ENCODE measurements at places on chromosomes 5 and 9.

GRCh38 chr9:76351006-76351405 lies 43.2 kb downstream of the RFK start:
- peak; percentile 41 for DNase-seq

DNA sequence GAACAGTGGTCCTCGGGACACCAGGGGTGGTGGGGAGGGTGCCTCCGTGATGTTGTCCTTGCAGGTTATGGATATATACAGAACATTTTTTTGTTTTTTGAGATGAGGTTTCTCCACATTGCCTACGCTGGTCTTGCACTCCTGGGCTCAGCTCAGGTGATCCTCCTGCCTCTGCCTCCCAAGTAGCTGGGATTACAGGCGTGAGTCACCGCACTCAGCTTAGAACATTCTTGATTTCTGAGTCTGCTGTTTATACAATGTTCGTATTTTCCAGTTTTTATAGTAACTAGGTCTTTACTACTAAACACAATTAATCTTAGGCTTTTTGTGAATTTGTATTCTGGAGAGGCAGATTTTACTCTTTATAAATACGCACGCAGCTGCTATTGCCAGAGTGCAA lies 6.0 kb downstream of the PMPCA start:
- DNase-seq: no peak

DNA sequence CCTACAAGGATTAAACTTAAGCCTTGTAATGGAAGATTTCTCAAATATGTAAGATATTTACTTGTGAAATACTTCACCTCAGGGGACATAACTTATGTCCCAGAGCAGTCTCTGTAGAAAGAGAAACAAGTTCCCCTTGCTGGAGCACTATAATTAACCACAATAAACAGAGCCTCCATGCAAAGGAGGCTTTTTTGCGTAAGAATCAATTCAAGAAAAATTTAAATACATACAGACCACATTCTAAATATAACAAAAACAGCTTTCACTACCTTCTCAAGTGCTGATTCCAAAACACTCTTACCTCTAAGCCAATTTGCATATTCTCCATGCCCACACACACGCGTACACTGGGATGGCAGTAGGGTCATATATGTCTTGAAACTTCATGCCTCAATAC lies 30.7 kb upstream of the CCNB1 start:
- DNase-seq: no peak

GRCh38 chr9:81077572-81077971 lies 611.8 kb downstream of the TLE1 start:
- DNase-seq: no peak

DNA sequence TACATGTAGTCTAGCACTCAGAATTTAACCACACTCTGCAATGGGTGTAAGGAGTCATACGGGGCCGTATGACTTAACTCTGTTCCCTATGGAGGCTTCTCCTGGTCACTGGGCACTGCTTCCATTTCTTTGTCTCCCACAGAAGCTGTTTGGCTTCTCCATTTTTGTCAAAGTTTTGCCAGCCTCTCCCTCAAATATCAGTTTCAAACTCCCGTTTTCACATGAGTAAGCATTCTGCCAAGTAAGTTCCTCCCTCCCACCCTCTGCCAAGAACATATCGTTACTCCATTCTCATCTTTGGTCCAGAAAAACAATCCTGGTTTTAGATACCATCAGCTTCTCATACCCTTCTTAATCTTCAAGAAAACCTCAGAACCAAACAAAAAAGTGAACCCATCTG lies 6.1 kb downstream of the AFAP1L1 start:
- no peak for DNase-seq

GRCh38 chr9:133553123-133553522 lies 18.6 kb downstream of the ADAMTSL2 start:
- no peak for DNase-seq

DNA sequence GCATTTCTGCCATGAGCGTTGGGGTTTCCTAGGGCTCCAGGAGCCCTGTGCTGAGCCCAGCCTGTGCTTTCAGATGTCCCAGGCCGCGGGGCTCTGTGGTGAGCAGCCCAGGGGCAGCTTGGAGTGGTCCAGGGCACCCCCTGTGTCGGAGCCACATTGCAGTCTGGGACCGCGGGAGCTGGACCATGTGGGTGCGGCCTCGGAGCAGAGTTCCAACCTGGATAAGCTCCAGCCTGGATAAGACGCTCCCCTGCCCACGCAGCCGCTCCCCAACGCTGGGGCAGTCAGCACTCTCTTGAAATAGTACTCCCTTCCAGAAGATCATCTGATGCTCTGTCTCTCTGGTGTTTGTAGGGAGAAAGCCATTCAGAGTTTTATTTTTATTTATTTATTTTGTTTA lies 111.1 kb downstream of the WNK2 start:
- DNase-seq: no peak
